ENCODE measurements at places on chromosomes 11 and 22. TPM values are rescaled to one million over a fixed set of nuclear protein-coding genes. Genes with fewer than 3 reads are reported as not detected.

DNA sequence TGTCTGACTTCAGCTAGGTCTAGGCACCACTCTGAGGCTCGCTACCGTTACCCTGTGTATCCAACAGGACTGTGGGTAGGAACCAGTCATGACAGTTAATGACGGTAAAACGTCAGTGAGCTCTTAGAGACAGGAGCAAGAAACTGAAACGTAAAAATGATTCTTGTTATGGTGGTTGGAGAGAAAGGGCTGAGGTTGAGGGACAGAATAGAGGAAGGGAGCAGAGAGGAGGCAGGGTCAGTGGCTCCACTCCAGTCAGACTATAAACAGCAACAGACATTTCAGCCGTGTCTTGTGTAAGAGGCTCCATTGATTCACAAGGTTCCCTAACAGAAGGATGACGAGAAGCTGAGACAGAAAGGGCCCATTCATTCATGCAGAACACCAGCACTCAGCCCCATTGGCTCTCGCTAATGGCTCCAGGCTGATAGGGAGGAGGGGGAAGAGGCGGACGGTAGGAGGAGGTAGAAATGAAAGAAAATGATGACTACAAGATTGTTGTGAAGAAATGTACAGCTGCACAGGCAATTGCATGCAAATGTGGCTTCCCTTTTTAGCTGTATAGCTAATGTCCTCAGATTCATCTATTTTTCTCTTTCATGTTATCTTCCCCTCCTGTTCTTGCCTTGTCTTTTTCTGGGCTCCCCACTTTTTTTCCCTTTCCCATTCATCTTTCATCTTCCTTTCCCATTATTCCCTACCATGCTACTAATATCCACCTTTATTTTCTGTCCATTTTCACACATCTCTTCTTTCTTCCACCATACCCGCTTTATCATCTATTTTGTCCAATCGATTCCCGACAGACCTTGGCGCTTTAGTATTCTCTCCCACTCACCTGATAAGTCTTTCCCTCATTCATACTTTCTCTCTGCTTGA lies 34.3 kb downstream of the ETS1 start:
- no peak for DNase-seq

DNA sequence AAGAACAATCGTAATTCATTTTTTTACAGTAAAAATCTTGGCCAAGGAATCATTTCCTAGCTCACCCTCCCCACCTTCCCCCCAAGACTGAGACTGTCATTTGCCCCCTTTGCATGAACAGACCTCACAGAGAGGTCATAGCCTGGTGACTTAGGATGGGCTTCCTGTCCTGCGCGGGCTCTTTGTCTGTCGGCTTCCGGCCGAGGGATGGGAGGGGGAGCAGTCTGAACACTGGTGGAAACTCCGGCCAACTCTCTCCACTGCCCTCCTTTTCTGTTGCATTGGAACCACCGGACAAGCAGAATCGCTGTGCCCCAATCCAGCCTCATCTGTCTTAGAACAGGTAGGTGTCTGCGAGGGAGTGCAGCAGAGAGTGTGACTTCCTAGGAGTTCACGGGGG lies 41.7 kb downstream of the TEAD1 start:
- no peak for DNase-seq

GRCh38 chr11:114309517-114309916 lies 13.3 kb downstream of the NNMT start:
- DNase-seq, result no peak

GRCh38 chr11:100914415-100915110 lies 215.1 kb downstream of the PGR start:
- no peak for DNase-seq

DNA sequence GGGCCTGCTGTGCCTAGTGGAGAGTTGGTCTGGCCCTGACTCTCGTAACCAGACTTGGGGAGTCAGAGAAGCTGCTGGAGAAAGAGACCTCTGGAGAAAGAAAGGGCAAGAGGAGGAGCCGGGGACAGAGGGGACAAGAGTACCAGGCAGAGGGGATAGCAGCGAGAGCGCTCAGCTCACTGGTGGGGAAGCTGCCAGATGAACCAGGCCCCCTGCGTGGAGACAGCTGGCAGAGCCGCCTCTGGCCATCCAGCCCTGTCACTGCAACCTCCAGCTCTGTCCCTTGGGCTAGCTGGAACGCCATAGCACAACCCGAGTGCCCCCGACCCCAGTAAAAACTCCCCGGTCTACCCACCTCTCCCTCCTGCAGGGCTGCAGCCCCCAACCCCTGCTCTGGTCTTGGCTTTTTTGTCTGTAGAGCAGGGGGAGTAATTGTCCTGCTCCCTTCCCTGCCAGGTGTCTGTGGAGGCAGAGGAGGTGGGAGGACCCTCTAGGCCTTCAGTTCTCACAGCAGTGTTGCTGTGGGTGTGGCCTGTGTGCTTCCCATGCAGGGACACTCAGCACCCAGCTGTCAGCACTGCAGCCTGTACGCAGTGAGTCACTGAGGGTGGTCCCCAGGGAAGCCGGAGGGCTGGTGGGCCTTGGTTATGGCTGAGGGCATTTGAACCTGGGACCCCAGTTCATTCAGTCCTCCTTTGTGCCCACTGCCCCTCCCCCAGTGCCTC lies 4.8 kb upstream of the SUN2 start:
- DNase-seq, result no peak

TTC36 gene
- not detected for total RNA-seq
